GOT3 (cell line): ENCODE measurements at places on chromosomes 5 and 9.

GRCh38 chr5:172064358-172064757, 57.9 kb upstream of the FBXW11 start:
- DNase-seq: no peak

GRCh38 chr5:43039471-43040286, 440 bp downstream of the ANXA2R start:
- DNase-seq: peak; percentile 38

DNA sequence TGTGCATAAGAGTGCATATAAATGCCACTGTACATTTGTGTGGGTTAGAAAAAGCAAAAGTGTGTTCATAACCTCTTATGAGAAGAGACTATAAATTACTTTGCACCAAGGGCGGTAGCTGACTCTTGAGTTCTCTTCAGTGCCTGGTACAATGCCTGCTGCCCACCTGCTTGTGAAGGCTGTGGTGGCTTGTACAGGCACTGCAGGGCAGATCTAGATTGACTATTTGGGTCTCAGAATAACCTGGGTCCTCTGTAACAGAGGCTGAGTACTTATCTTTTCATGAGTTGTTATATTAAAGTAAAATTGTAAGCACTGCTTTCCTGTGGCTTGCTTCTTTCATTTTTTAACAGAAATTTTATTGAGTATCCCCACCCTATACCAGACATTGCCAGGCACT, 22.8 kb downstream of the LMNB1 start:
- DNase-seq: no peak

- DNase-seq: no peak
Observed at GRCh38 chr5:116861666-116862065, 287.0 kb upstream of the SEMA6A start.

GRCh38 chr5:160363211-160363610, 7.2 kb downstream of the C1QTNF2 start:
- no peak for DNase-seq

- DNase-seq: no peak
Observed at GRCh38 chr5:164153469-164154172, 648.2 kb downstream of the MAT2B start.
